CD4-positive, alpha-beta T cell treated with Interleukin-1 beta for 1 hour (primary cell): ENCODE measurements at places on chromosomes 2 and 18.

DNA sequence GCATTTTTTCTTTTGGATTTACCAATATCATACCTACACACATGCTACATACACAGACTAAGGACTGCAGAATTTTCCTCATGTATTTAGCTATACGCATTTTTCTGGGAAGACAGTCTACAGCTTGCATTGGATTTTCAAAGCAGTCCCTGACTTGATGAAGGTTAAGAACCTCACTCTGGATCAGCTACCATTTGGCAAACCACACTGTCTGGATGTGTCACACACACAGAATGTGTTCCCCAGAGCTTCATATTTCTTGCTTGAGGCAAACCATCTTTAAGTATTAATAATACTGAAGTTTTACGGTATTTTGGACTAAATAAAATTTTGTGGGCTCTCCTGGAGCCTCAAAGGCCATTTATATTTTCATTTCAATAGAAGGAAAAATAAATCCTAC, 102.3 kb downstream of the TCF4 start:
- no peak for DNase-seq

DNA sequence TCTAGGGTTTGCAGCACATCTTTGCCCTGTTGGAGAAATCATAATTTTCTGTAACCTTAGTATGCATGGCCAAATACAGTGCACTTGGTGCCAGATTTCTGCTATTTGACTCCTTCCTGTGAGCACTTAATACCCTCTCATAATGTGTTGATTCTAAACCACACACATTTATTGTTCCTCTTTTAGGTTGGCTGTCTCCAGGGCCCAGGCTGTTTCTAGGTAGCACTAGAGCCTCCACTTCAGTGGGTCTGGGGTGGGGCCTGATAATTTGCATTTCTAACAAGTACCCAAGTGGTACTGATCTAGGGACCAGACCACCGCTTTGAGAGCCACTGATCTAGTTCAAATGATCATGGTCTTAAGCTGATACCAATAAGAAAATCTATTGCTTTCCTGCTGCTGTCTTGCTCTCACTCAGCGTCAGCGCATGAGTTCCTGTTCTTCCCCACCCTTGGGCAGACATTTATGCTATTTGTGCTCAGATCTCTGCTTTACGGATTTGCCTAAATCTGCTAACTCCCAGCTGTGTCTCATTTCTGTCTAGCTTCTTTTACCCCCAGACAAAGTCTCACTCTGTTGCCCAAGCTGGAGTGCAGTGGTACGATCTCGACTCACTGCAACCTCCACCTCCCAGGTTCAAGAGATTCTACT, 7.4 kb downstream of the PTRHD1 start:
- DNase-seq, result peak; percentile 42

DNA sequence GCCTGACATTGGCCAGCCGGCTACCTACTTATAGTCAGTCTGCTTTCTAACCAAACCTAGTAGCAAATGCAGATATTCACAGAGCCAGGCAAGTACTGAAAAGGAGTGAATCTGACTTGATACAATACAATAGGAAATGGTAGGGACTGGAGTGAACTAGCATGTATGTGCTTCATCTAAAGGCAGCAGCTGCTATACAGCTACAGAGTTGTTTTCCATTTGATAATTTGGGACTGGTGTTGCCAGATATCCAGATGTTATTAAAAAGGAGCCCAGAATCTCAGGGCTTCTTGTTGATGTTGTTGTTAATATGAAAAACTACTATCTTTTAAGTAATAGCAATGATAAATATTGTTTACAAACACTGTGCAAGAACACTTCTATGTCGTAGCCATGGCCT, 159.4 kb downstream of the BABAM2 start:
- no peak for DNase-seq

GRCh38 chr18:484749-485464, 15.6 kb downstream of the COLEC12 start:
- DNase-seq, result no peak

DNA sequence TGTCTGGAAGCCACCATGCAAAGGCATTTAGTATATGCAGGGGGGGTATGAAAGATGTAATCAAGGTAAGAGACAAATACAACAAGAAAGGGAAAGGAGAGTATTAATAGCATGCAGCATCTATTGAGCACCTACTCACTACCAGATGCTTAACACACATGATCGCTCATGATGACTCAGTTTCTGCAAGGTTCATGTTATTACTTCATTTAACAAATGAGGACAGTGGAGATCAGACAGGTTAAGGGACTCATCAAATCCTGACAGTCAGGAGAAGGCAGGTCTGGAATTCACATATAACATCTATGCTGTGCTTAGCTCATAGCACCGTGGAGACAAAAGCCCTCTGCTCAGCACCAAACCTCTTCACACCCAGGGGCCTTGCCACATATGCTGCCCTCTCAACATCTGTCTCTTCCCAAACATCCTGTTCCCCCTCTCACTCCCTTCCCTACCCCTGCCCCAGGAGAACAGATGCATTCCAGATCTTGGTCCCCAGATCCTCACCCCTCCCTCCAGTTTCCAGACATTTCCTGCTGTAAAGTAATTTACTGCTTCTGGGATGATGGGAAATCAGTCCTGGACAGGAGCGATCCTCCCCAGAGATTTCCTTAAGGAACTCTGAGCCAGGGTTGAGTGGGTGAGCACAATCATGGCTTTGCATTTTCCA, 155.3 kb downstream of the ANTXR1 start:
- DNase-seq, result no peak

- DNase-seq, result no peak
These were observed 28.6 kb downstream of the BOD1L2 start for GRCh38 chr18:57175532-57175931.

- no peak for DNase-seq
These were observed 177.2 kb downstream of the BCL11A start for GRCh38 chr2:60376252-60376651.

GRCh38 chr2:111903930-111904439, 5.6 kb downstream of the MERTK start:
- DNase-seq, result no peak

- no peak for DNase-seq
These were observed 9.0 kb downstream of the HOXD8 start for GRCh38 chr2:176138526-176138922.

DNA sequence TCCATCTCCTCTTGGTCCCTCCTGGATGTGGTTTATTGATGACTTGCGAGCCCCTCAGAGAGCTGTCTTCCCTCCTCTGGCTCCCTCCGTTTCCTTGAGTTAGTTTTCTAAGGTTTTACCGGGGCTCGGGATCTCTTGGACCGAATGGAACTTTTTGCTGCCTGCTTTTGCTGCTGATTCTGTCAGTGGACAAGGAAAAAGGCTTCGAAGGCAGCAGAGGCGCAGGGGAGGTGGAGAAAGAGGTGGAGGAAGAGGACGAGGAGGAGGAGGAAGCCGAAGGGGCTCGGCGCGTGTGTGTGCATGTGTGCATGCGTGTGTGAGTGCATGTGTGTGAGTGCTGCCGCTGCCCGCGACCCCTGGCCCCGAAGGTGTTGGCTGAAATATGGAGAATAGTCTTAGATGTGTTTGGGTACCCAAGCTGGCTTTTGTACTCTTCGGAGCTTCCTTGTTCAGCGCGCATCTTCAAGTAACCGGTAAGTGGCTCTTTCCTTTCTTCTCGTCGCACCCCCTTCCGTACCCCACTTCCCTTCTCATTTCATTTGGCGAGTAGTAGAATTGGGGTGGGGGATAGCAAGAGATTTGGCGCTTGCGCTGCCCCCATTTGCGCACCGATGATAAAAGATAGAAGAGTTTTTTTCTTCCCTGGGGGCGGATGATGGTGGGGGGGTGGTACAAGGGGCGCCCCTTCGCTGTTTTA, 557 bp downstream of the DCC start:
- no peak for DNase-seq

- no peak for DNase-seq
These were observed 40.1 kb downstream of the KCNF1 start for GRCh38 chr2:10951558-10952414.

GRCh38 chr2:109253217-109253616, 124.2 kb downstream of the SH3RF3 start:
- DNase-seq, result no peak

GRCh38 chr18:3224223-3224622, 4.5 kb upstream of the MYOM1 start:
- no peak for DNase-seq

DNA sequence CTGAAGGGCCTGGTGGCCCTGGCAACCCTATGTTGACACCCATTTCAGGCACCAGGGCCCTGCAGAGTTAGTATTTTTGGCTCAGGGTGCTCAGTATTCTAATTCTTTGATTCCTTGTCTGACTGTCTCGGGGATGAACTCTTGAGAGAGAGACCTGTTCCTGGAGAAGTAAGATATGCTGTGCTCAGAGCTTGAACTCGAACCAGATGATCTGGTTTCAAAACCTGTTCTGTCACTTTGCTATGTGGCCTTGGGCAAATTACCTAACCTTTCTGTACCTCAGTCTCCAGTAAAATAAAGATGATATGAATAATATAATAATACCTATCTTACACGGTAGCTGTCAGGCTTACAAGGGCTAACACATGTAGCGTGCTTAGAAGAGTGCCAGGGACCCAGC, 294.2 kb downstream of the DYSF start:
- no peak for DNase-seq

- DNase-seq, result no peak
These were observed 27.7 kb downstream of the ELP2 start for GRCh38 chr18:36157441-36157840.

GRCh38 chr2:52886556-52886955, 881.0 kb upstream of the CHAC2 start:
- no peak for DNase-seq

GRCh38 chr2:220499225-220499624, 871.8 kb downstream of the SLC4A3 start:
- no peak for DNase-seq

- DNase-seq, result no peak
These were observed 81.7 kb downstream of the COL4A4 start for GRCh38 chr2:227082286-227082685.

DNA sequence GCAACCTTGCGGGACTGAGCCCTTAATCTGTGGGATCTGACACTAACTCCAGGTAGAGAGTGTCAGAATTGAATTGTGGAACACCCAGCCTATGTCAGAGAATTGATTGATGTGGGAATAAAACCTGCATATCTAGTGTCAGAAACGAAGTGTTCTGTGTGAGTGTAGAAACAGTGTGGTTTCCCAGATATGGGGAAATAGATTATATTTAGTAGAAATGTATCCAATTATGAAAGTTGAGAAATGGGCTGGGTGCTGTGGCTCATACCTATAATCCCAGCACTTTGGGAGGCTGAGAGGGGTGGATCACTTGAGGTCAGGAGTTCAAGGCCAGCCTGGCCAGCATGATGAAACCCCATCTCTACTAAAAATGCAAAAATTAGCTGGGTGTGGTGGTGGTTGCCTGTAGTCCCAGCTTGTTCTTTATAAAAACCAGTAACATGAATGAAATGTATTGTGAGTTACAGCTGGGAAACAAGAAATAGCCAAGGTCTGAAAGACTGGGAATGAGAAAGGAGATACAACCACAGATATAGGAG, 4.3 kb upstream of the TP53I3 start:
- DNase-seq, result no peak

DNA sequence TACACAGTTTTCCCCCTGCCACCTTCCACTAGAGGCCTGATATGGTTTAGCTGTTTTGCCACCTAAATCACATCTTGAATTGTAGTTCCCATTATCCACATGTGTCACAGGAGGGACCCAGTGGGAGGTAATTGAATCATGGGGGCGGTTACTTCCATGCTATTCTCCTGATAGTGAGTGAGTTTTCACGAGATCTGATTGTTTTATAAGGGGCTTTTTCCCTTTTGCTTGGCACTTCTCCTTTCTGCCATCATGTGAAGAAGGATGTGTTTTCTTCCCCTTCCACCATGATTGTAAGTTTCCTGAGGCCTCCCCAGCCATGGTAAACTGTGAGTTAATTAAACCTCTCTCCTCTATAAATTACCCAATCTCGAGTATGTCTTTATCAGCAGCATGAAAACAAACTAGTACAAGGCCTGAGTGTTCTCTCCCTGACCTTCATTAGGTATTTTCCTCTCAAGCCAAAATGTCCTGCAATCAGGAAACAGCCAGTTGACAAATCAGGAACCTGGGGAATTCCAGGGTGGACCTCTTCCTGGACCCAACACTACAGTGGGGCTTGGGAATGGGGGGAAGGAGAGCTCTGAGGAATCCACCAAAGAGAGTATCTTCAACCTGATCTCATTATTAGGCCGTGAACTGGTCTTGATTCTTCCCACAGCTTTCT, 129.9 kb downstream of the TXNL1 start:
- DNase-seq, result no peak

DNA sequence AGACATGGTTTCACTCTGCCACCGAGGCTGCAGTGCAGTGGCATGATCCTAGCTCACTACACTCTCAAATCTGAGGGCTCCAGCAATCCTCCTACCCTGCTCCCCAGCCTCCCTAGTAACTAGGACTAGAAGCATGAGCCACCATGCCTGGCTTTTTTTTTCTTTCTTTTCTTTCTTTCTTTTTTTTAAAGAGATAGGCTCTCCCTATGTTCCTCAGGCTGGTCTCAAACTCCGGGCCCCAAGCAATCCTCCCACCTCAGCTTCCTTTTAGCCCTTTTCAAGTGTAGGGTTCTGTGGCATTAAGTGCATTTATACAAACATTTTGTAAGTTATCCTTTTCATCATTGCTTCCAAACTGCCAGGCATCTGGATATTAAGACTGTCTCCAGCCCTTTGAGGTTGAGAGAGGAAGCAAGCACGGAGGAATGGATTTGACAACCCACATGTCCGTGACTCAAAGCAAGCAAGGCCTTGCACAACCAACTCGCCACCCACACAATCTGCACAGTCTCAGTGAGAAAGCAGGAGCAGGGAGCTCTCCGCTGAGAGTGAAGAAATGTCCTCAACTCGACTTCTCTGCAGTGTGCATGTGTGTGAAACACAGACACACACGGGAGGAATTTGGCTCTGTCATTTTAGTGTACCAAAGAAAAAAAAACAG, 65.6 kb downstream of the ATP8B1 start:
- no peak for DNase-seq

DNA sequence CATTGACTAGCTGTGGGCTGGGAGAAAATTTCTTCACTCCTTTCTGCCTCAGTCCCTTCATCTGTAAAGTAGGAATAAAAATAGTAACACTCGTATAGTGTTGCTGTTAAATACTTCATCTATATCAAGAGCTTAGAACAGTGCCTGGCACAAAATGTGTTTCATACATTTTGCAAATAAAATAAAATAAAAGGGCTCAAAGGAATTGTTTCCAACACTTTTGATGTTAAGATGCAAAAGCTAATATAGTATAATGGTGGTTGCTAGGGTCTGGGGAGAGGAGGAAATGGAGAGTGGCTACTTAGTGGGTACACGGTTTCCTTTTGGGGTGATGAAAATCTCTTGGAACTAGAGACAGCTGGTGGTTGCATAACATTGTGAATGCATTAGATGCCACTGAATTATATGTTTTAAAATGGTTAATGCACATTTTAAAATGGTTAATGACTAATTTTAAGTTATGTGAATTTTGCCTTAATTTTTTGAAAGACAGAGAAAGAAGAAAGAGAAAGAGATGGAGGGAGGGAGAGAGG, 542.1 kb upstream of the ID2 start:
- no peak for DNase-seq

DNA sequence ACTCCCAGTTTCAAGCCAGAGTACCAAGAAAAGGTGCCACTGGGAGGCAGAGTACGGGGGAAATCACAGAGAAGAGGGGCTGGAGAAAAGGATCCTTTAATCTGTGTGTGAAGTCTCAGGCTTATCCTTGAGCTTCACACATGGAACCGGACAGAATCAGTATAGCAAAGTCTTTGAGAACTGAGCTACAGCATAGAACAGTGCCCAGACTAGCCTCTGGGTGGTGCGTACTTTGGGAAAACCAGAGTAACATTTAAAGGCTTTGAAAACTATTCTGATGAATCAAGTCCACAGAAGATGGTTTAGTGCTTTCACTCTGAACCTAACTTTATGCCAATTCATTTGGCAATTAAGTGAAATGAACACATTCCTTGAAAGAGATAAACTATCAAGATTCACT, 83.1 kb downstream of the BABAM2 start:
- no peak for DNase-seq

GRCh38 chr2:219525533-219526232, 11.4 kb downstream of the ASIC4 start:
- DNase-seq, result no peak
